ENCODE measurements at places on chromosomes 11 and 22.

DNA sequence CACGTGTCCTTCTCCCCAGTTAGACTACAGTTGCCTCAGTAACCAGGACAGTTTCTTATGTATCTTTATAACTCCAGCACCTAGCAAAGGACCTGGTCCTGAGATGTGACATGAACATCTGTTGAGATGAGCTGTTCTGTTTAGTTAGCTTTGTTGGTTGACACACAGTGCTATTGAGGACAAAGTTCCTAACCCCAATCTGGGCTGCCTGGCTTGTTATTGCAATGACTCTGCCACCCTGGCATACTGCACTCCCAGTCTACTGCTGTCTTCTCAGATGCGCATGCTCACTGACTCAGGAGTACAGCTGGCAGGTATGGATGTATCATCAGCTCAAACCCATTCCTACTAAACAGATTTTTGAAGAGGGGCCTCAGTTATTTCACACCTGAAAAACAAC lies 7.4 kb downstream of the DESI1 start:
- DNase-seq, result no peak

DNA sequence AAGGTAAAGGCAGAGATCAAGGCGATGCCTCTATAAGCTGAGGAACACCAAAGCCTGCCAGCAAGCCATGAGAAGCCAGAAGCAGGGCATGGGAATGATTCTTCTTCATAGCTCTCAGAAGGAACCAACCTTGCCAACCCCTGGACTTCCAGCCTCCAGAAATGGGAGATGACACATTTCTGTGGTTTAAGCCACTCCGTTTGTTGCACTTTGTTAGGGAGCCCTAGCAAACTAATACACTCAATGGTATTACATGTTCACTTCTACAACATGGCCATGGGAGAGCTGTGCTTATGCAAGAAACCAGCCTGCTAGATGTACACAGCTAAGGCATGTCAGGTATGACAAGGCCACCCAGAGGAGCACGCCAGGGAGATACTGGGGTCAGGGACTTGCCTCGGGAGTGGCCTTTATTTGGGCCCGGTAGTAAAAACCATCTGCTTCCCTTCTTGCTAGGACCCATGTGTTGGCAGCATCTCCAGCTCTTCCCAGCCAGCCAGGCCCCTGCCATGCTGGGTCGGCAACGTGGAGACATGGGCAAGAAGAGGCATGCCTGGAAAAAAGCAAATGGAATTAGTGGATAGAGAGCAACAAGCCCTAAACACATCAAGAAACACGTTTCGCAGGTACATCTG lies 3.6 kb downstream of the C11orf16 start:
- DNase-seq, result no peak

DNA sequence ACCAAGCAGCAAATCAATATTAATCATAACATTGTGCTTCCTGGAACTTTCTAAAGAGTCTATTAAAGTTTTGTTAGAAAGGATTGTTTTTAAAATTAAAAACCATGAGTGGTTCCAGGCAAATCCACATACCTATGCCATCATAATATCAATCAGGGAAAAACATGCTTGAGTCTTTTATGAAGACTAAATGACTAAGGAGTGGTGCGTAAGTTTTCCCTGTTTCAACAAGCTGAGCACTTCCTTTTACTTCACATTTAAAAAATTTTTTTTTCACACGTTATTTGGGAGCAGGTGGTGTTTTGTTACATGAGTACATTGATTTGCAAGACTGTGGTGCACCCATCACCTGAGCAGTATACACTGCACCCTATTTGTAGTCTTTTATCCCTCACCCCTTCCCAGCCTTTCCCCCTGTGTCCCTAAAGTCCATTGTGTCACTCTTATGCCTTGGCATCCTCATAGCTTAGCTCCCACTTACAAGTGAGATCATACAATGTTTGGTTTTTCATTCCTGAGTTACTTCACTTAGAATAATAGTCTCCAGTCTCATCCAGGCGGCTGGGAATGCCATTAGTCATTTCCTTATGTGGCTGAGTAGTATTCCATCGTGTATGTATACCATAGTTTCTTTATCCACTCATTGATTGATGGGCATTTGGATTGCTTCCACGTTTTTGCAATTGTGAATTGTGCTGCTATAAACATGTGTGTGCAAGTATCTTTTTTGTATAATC lies 1190.3 kb upstream of the RAG2 start:
- peak; percentile 92 for DNase-seq

- no peak for DNase-seq
Measured at GRCh38 chr11:133058501-133058900, 473.8 kb downstream of the OPCML start.

DNA sequence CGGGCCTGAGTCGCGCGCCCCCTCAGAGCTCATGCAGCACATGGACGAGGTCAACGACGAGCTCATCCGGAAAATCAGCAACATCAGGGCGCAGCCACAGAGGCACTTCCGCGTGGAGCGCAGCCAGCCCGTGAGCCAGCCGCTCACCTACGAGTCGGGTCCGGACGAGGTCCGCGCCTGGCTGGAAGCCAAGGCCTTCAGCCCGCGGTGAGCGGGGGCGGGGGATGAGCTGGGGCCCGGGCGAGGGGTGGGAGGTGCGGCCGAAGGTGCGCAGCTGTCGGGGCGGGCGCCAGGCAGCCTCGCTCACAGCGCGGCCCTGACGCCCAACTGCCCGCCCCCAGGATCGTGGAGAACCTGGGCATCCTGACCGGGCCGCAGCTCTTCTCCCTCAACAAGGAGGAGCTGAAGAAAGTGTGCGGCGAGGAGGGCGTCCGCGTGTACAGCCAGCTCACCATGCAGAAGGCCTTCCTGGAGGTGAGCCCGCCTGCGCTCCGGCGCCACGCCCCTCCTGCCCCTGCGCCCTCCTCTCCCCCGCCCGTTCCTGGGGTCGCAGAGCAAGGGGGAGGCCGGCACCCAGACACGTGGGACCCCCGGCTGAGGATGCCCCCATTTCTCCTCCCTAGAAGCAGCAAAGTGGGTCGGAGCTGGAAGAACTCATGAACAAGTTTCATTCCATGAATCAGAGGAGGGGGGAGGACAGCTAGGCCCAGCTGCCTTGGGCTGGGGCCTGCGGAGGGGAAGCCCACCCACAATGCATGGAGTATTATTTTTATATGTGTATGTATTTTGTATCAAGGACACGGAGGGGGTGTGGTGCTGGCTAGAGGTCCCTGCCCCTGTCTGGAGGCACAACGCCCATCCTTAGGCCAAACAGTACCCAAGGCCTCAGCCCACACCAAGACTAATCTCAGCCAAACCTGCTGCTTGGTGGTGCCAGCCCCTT lies 20.5 kb downstream of the EPS8L2 start:
- peak; percentile 90 for DNase-seq

- no peak for DNase-seq
Measured at GRCh38 chr11:45905095-45905494, 2.0 kb downstream of the FREY1 start.

- peak; percentile 80 for DNase-seq
Measured at GRCh38 chr22:23281406-23282088, 101.2 kb downstream of the BCR start.

DNA sequence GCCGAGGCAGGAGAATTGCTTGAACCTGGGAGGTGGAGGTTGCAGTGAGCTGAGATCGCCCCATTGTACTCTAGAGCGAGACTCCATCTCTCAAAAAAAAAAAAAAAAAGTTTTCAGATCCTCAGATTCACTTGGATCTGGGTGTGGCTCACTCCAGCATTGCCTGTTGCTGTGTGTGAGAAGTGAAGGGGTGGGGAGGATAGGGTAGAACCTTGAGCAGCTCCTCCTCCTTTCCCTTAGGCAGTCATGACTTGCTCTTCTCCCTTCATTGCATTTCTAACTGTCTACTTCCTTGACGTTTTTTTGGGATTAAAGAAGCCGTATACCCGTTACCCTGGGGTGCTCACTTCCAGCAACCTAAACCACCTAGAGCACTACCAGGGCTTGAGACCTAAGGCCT lies 63.1 kb upstream of the YWHAH start:
- no peak for DNase-seq

DNA sequence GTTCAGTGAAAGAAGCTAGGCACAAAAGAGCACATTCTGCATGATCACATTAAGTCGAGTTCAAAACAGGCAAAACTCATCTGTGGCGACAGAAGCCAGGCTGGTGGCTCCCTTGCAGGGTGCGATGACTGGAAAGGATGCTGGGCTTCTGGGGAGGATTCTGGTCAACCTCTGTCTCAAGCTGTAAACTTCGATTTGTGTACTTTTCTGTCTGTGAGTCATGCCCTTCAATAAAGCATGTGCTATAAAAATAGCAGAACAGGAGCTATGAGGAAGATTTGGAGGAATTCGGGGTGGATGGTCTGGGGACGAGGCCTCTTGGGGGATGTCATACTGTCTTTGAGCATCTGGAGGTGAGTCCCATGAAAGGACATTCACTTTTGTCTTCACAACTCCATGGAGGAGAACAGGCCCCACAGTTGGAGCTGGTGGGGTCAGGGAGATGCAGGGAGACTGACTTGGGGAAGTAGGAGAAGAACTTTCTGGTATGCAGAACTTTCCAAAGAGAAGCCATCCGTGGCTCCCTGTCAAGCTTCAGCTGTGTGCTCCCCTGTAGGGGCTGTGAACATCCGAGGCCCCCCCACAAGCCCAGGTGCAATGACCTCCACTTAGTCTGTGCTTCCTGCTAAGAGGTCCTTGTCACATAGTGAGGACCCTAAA lies 77.8 kb upstream of the LINC01488 start:
- peak; percentile 10 for DNase-seq

DNA sequence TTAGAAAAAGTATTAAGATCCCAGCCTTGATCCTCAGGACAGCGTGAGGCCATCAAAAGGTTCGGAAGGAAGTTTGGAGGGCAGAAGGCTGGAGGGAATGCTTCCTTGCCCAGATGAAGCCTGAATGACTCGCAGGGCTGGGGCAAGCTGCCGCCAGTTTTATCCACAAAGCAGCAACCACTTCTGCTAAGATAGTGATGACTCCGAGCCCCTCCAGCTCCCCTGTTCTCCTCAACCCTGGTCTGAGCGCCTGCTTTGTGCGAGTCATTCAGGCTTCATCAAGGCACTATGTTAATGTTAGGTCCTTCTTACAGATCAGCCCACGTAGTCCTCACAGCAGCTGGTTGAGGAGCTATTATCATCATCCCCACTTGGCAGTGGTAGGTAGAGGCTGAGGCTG lies 158.8 kb downstream of the COMMD9 start:
- DNase-seq, result peak; percentile 2

GRCh38 chr11:68996376-68997123 lies 15.8 kb upstream of the MRGPRD start:
- no peak for DNase-seq

DNA sequence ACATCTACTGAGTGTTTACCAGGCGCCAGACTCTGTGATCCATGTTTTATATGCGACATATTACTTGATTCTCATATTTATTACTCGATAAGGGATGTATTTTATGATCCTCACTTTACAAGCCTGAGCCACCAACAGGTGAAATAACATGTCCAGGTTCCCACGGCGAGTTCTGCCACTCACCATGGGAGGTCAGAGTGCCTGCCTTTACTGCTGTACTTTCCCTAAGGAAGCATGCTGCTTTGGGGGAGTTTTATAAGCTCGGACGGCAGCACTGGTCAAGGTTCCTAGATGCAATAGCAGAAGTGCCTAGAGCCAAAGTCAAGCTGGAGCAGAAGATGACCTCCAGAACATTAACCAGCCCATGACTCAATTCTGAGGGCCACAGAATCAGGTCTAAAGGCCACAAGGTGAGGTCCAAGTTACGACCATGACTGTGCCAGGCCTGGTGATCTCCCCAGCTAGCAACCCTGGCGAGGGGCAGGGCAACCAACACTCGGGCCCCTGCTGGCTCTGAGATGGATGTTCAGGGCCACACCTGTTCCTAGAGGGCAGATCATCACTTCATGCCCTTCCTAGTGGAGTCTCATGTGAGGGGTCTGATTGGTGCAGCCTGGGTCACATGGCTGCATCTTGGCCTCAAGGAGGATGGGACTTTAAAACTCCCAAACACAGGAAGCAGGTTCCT lies 14.2 kb downstream of the IFT27 start:
- DNase-seq, result no peak

DNA sequence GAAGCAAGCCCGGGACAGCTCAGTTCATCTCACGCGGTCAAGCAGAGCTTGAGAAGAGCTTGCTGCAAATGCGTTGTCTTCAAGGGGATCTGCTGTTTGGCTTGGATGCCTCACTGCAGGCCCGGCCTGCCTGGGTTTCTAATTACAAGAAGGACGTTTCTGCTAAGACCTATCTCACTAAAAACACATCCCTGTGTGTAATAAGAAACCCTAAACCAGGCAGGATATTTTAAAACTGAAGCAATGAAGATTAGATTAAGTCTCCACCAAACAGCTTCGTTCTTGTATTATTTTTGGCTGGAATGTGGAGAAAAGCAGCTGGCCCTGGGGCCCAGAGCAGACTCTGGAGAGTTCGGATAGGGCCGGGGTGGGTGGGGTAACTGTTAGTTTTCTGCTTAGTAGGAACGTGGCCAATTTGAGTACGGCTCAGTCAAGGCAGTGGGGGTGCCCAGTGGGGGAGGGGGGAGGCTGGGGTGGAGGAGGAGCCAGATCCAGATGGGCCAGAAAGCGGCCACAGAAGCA lies 6.0 kb downstream of the PKNOX2 start:
- no peak for DNase-seq

All from MCF 10A (cell line).